ENCODE measurements at places on chromosomes 16 and 17. TPM values are rescaled to one million over a fixed set of nuclear protein-coding genes. Genes with fewer than 3 reads are reported as not detected.
A peak's percentile ranks its signal among the peaks of the same experiment; 100 is the strongest.

DNA sequence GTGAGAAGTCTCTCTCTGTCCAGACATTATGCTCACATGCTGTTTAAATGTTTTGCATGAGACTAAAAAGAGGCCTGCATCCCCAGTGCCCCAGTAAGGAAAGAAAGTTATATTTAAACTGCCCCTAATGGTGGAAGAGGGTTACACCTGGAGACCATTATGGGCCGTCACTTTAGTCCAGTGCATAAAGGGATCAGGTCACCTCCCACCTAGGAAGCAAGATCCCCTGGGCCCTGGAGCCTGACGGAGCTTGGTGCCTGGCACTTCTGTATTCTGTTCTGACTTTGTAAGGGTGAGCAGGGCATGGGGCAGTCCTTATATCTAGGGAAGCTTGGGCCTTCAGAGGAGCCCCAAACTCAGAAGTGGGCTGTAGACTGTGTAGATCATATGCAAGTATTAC lies 67.9 kb downstream of the CPPED1 start:
- no peak for DNase-seq
- H3K27me3 ChIP-seq = no peaks in the 10 kb centered on the region

DNA sequence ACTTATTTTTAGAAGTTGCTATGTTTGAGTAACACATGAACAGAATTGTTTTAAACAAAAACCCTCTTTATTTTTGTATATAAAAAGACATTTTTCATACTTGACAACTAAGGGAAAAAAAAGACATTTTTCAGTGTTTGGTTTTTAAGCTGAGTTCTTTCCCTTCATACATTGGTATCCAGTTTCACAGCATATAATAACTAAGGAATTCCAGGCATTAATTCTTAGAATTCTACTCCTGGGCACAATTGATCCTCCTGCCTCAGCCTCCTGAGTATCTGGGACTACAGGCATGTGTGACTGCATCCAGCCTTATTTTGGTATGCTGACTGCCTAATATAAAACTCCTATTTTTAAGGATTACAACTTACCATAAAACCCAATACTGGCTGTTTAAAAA lies 8.4 kb downstream of the FBXO47 start:
- H3K27ac ChIP-seq = no peak overlapping the region
- H3K36me3 ChIP-seq = no peaks in the 10 kb centered on the region
- no peak overlapping the region for H3K4me3 ChIP-seq
- H3K27me3 ChIP-seq = no peaks in the 10 kb centered on the region
- no peaks in the 10 kb centered on the region for H3K4me1 ChIP-seq
- no peak for DNase-seq

DNA sequence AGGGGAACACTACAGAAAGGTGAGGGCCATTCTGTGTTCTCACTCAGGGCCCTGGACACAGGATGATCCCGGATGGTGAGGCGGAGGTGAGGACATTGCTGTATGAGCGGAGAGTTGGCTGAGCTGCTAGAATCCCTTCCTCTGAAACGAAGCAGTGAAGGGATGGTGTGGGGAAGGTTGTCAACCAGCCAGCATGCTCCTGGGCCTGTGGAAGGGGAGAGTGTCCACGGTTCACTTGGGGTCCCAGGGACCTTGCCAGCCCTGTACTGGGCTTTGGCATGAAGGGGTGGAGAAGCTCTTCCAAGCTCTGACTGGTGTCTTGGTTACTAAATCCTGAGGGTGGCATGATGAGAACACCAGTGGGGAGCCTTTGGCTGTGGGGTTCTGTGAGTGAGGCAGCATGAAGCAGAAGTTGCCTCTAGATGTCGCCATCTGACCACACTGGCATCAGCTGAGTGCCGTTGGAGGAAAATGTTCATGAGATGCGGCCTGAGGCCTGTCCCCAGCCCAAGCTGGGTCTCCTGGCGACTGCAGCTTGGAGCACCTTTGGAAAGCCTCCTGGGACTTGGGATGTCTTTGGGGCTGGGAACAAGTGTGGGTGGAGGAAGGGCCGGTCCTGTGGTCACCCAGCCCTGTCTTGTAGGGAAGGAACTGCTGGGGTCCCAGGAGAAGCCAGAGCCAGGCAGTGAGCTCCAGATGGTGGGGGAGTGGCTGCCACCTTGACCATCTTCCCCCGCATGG lies 14.8 kb downstream of the PDP2 start:
- DNase-seq = peak; percentile 82
- H3K4me1 ChIP-seq = no peaks in the 10 kb centered on the region
- no peaks in the 10 kb centered on the region for H3K27me3 ChIP-seq
- no peak overlapping the region for H3K4me3 ChIP-seq
- H3K27ac ChIP-seq = no peak overlapping the region
- no peaks in the 10 kb centered on the region for H3K36me3 ChIP-seq

Gene CCL4L2
- not detected for total RNA-seq

All from sigmoid colon (tissue), 7 donors.